Stimulated activated CD8-positive, alpha-beta memory T cell treated with anti-CD3 and anti-CD28 coated beads, Interleukin-15, amount 100 ng/mL, for 1 hour (primary cell): ENCODE measurements at places on chromosomes 4 and X.

GRCh38 chr4:10118048-10119004 lies 1.7 kb upstream of the WDR1 start:
- DNase-seq: no peak

DNA sequence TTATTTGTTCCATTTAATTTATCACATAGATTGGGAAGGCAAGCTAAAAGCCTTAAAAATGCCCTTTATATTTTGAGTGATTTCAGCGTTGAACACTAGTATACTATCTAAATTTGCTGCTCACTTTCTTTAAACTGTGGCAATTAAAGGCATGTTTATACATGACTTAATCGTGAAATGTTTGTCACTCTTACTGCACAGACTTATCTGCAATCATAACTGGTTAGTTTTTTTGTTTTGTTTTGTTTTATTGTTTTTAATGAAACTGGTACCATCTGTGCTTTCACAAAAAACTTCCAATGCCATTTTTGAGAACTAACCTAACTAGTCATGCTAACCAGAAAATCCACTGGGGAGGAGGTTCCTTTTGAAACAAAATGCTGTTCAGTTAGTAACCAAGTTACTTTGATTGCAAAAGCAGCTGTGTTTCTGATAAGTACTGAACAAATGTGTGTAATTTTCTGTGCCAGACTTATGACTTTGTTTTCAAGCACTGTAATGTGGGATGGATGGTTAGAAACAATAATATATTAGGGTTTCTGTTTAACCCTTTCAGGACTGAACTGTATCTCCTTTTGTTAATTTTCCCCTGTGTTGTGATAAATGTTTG lies 56.1 kb downstream of the CCKAR start:
- DNase-seq: no peak

DNA sequence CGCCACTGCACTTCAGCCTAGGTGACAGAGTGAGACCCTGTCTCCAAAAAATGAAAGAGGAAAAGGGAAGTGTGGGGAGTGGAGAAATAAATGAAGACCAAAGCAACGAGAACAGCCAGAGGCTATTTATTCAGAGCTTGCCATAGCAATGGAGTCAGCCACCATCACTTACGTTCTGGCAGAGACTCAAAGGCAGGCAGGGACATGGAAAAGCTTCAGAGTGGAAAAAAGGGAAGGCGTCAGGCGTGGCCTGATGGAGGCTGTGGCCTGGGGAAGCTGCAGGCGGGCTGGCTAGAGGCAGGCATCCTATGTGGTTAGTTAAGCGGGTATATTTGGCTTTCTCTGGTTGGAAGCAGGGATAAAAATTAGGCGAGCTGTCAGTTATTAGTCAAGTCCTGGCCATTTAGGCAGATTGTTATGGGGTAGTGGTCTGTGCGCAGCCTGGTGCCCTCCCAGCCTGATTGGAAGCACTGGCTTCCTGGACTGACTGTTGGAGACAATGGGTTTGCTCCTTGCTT lies 73.3 kb downstream of the DCTD start:
- DNase-seq: no peak

GRCh38 chrX:23765868-23766267 lies 17.1 kb upstream of the SAT1 start:
- DNase-seq: no peak

DNA sequence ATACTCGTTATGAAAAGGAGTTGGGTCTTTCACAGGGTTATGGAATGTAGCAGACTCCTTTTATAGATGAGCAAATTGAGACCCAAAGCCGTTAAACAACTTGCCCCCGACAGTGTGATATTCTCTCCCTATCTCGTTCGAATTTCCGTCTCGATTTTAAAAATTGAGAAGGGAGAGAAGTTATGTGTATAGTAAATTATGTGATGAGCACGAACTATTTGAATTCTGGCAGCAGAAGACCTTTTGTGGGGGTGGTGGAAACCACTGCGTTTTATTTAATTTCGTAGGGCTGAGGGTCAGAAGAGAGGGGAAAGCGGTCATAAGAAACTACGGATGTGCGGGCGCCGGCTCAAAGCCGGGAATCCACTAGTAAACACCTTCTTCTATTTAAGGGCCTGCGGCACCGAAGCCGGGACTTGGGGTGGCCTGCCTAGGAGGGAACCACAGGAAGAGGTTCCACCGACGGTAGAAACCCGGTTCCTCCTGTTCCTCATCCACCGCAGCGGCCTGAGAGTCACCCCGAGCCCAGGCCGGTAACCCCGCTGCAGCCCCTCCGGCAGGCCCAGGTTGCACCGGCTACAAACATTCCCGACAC lies 1.5 kb upstream of the DDX3X start:
- no peak for DNase-seq

DNA sequence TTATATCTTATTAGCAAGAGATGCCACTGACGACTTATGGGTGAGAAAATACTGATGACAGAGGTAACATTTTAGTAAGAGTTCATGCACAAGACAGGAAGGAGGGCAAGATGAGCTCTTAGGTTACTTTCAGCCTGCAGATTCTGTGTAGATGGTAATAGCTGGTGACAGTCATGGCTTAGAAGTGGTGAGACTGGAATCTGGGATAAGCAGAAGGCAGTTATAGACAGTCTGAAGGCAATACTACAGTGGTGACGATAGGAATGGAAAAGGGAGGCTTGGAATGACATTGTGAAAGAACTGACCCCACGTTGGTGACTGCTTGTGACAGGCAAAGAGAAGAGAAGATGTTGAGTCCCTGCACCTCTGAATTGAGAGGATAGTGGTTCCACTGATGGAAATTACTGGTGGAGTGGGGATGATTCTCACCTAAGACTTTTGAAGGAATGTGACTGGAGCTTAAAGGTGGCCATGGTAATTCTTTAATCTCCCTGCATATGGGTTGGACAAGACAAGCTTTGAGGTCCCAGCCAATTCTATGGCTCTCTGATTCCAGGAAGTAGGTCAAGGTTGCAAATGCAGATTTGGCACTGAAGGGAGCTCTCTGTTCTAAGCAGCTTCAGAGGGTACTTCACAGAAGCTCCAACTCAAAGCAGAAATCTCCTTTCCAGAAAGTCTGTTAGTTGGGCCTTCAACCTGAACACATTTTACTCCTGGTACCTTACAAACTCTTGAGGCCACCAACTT lies 99.7 kb downstream of the RASL11B start:
- DNase-seq: no peak

DNA sequence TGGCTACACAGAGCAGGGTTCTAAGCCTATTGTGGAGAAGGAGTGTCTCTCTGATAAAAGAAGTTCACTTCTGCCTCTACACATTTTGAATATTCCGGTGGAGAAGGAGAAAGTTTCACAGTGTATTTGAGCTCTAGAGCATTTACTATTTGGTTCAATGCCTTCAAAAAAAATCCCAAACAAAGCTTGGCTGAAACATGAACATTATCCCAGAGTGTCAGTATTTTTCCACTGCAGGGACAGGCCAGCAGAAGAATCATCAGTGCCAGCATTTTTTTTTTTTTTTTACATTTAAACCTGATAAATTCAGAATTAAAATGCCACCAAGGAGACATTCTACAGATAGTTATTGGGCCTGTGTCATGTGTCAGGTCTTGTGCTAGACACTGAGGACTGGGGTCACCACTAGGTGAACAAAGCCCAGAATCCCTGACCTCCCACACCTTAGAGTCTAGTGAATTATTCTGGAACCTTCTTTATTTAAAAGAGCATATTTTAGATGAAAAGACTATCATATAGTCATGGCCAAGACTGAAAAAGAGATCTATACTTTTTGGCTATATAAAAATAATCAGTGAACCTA lies 48.0 kb upstream of the NAP1L5 start:
- DNase-seq: no peak

DNA sequence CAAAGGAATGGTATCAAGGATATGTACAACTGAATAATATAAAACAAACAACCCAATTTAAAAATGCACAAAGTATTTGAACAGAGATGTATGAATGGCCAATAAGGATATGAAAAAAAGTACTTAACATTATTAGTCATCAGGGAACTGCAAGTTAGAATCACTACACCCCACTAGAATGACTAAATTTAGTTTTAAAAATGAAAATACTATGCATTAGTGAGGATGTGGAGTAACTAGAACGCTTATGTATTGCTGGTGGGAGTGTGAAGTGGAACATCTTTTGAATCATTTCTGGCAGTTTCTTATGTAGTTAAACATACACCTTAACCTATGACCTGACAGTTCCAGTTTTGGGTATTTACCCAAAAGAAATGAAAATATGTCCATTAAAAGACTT lies 13.0 kb upstream of the SLC16A2 start:
- DNase-seq: no peak

GRCh38 chr4:114866901-114867670 lies 246.3 kb downstream of the NDST4 start:
- DNase-seq: no peak

DNA sequence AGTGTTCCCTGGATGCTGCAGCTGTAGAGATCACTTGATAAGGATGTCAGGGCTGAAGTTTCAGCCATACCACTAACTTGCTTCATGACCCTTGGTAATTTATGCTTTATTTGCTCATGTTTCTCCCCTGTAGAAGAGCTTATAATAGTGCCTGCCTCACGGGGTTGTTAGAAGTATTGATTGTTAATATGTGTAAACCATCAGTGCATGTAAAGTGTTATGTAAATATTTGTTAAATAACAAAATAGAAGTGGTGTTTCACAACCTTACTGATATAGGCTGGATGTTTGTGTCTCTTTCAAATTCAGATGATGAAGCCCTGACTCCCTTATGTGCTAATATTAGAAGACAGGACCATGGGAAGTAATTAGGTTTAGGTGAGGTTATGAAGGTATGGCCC lies 1.5 kb upstream of the CXCL2 start:
- no peak for DNase-seq

- DNase-seq: no peak
Measured at GRCh38 chr4:71113294-71113693, 119.8 kb downstream of the DCK start.
